ENCODE measurements at places on chromosomes 3 and 15. TPM values are rescaled to one million over a fixed set of nuclear protein-coding genes. Genes with fewer than 3 reads are reported as not detected.

COL6A5 gene
- total RNA-seq = not detected

SERINC4 gene
- not detected for total RNA-seq

ATP8B4 gene
- not detected for total RNA-seq

ITIH3 gene
- total RNA-seq = not detected

ARNT2 gene
- 35.7 TPM for total RNA-seq

PLSCR1 gene
- 4.1 TPM for total RNA-seq

HHATL gene
- total RNA-seq = 7.6 TPM

ANKRD63 gene
- total RNA-seq = not detected

ALPK3 gene
- 6.8 TPM for total RNA-seq

RHCG gene
- not detected for total RNA-seq

CDHR4 gene
- not detected for total RNA-seq

ROPN1 gene
- total RNA-seq = not detected

MYZAP gene
- not detected for total RNA-seq

SI gene
- total RNA-seq = not detected

NAA50 gene
- total RNA-seq = 42.5 TPM

PRKAR2A gene
- total RNA-seq = 55.5 TPM

TLR9 gene
- total RNA-seq = 0.37 TPM

EPHB3 gene
- total RNA-seq = 5.0 TPM

CNTN3 gene
- 2.2 TPM for total RNA-seq

MAP2K5 gene
- total RNA-seq = 29.0 TPM

REC114 gene
- total RNA-seq = not detected

TTC21A gene
- 7.8 TPM for total RNA-seq

ZKSCAN7 gene
- total RNA-seq = 20.6 TPM

OSBPL10 gene
- 3.8 TPM for total RNA-seq

HCN4 gene
- 17.0 TPM for total RNA-seq

BCL2A1 gene
- not detected for total RNA-seq

CAPN3 gene
- total RNA-seq = 1.8 TPM

MYH15 gene
- 1.0 TPM for total RNA-seq

ADAMTS7 gene
- 181 TPM for total RNA-seq

MYO5A gene
- total RNA-seq = 61.0 TPM

CPB1 gene
- not detected for total RNA-seq

SHF gene
- 309 TPM for total RNA-seq

CHDH gene
- total RNA-seq = 0.61 TPM

TM4SF4 gene
- total RNA-seq = not detected

NXPE3 gene
- total RNA-seq = 29.1 TPM

BNC1 gene
- total RNA-seq = 1.1 TPM

POPDC2 gene
- 1.4 TPM for total RNA-seq

CCRL2 gene
- not detected for total RNA-seq

TMC3 gene
- not detected for total RNA-seq

OXTR gene
- 4.0 TPM for total RNA-seq

Data from glutamatergic neuron (in vitro differentiated cells).